Right lung (tissue), 10 donors: ENCODE measurements at places on chromosomes 3 and 15.

GRCh38 chr3:172315401-172316091 is 132.7 kb downstream of the GHSR start:
- no peak for DNase-seq

DNA sequence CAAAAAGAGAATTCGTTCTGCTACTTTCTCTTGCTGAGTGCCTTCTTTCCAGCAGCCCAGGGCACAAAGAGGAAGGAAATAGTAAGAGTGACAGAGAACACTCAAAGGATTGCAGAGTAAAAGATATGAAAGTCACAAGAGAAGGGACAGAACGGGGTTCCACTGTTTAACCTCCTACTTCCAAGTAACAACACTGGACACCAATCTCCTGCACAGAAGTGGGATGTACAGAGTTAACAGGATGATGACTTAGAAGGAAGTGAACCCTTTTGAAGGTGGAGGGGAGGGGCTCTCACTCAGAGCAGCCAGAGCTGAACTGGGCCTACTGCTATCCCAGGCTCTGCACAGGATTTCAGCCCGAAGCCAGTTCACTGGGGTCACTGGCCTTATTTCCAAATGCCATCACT is 130.1 kb upstream of the PRICKLE2 start:
- DNase-seq: no peak

DNA sequence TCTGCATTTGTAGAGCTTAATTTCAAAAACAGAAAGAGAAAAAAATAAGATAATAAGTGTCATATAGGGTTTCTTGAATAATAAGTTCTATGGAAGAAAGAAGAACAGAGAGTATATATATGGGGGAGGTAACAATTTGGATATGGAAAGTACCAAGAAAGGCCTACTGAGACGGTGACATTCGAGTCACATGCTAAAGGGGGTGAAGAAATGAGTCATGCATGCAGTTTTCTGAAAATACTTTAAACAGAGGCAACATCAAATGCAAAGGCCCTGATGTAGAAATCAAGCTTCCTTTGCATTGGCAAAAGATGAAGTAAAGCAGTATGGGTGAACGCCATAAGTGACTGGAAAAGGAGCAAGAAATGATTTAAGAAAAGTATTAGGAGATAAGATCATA is 371.6 kb upstream of the ZNF385D start:
- DNase-seq: no peak

- DNase-seq: no peak
These were observed 29.7 kb downstream of the OR4F15 start for GRCh38 chr15:101841656-101842055.

DNA sequence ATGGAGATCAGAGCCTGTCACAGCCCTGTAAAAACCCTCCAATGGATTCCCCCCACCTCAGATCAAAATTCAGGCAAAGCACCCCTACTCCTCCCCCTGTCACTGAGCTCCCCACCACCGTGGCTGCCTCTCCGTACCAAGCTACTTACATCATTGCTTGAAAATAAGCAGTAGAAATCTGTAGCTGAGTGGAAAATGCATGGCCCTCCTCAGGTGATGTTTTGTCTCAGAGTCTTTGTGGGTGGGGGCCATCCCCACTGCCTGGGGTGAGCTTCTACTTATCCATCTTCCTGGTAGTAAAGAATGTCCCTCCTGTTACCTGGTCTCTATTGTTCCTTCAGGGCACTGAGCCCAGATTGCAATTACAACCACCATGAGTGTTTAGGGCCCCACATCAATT is 34.5 kb downstream of the SLCO2A1 start:
- DNase-seq: no peak

- no peak for DNase-seq
These were observed 40.6 kb downstream of the ADIPOQ start for GRCh38 chr3:186882881-186883685.

- peak; percentile 84 for DNase-seq
These were observed at the start of gene PLCD1 for GRCh38 chr3:38029400-38030125. PLCD1 (minus strand) TSS chr3:38029642; CDS start chr3:38029539, 103 bp downstream.

- no peak for DNase-seq
These were observed 8.5 kb downstream of the MINDY2 start for GRCh38 chr15:58779554-58779953.

DNA sequence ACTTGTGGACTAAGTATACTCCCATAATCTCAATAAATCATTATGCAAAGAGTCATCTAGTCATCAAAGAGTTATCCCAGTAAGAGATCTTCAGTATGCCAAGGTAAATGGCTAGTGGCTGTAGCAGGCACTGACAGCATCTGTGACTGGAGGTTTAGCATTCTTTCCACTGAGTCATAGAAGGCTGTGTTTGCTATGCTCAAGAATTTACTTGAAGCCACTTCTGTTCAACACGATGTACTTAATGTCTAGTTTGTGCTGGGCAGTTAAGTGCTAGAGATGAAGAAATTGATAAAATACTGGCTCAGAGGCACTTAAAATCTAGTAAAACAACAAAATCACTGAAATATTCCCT is 13.0 kb downstream of the ZBED2 start:
- DNase-seq: peak; percentile 10

DNA sequence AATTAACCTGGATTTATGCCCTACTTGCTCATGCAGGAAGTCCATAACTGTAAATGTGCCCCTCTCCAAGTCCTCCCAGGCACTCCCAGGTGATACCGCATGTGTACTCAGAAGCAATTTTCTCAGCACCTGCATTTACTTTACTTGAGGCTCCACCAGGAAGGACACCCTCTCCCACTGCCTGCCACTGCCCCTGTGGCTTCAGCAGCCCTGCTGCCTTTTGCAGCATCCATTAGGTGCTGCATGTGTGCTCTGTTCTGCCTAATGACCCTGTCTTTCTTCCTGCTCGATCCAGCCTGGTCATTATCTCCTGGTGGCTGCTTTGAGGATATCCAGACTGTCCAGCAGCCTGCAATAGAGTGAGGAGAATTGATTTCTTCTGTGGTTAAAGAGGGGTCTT is 107.6 kb upstream of the SEMA6D start:
- DNase-seq: no peak

- DNase-seq: no peak
These were observed 608.3 kb downstream of the RBMS3 start for GRCh38 chr3:29889215-29889614.

DNA sequence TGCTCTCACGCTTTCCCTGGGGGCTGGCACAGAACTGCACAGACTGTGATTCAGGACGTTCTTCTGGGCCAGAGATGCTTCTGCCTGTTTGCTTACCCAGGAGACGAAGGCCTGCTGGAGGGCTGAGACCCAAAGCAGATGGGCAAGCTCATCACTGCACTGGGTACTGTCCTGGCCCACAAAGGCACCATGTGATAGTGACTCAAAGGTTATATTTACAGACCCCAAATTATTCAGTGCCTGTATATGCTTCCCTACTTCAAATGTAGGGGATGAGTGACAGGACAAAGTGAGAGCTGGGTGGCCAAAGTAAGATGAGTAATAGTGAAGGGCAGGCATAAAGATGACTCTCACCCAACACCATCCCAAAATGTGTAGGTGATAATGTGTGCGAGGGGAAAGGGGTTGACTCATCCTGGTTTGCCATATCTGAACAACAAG is 127.4 kb downstream of the WDR76 start:
- no peak for DNase-seq

GRCh38 chr3:50266836-50267235 is 2.1 kb upstream of the SEMA3B start:
- no peak for DNase-seq

- DNase-seq: no peak
These were observed 342.2 kb downstream of the EPHB1 start for GRCh38 chr3:135137296-135137695.

- DNase-seq: no peak
These were observed 34.5 kb downstream of the ICE2 start for GRCh38 chr15:60444289-60444912.

GRCh38 chr3:41674449-41674848 is 287.5 kb downstream of the ULK4 start:
- DNase-seq: no peak

GRCh38 chr3:31043184-31043819 is 148.8 kb upstream of the GADL1 start:
- DNase-seq: no peak

- DNase-seq: no peak
These were observed 140.1 kb upstream of the UBE2E2 start for GRCh38 chr3:23062982-23063381.

GRCh38 chr15:93709708-93710107 is 521.7 kb upstream of the MCTP2 start:
- no peak for DNase-seq

- no peak for DNase-seq
These were observed 232.4 kb downstream of the RBMS3 start for GRCh38 chr3:29513236-29513635.

GRCh38 chr15:70748281-70748747 is 15.0 kb downstream of the UACA start:
- DNase-seq: no peak

DNA sequence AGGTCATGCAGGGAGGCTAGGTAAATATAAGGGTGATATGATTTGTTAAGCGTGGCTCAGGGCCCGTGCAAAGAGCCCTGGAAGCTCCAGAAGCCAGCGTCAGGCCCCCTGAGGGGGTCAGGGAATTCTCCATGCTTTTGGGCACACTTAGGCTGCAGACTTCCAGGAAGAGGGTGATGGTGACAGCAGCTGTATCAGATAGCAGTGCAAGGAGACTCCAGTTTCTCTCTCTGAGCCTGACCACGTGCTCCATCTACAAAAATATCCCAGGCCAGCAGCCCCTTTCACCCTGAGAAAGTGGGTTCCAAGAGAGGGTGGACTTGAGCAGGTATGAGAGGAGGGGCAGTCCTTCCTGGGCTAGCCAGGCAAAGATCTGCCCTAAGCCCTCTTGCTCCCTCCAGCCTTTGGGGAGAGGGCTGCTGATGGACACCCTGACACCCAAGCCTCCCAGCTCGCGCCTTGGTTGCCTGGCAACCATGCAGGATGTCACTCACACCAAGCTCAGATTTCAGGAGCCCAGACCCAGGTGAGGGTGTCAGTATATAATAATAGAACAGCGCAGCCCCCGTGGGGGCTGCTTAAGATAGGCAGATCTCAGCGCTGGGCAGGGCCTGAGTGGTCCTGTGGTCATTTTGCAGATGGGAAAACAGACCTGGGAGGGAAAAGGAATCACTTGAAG is 35.8 kb downstream of the ATP2B2 start:
- DNase-seq: no peak

GRCh38 chr3:52463416-52463815 is 8.0 kb downstream of the NISCH start:
- no peak for DNase-seq

DNA sequence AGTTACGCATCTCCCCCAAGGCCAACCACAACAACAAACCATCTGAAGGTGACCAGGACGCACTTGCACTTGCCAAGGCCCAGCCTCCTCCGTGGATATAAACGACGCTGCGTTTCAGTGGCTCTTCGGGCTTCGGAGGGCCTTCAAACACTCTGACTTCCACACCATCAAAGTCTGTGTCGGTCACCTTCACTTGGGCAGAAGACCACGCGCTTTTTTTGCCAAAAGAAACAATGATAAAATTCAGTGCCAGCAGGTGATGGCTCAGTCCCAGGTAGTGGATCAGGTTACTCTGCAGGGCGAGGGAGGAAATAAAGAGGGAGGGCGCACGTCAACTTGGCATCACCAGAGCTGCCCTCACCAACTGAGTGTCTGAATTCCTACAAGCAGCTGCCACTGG is 63.0 kb downstream of the NCEH1 start:
- no peak for DNase-seq

GRCh38 chr3:119647171-119647570 is 13.2 kb downstream of the POPDC2 start:
- no peak for DNase-seq

DNA sequence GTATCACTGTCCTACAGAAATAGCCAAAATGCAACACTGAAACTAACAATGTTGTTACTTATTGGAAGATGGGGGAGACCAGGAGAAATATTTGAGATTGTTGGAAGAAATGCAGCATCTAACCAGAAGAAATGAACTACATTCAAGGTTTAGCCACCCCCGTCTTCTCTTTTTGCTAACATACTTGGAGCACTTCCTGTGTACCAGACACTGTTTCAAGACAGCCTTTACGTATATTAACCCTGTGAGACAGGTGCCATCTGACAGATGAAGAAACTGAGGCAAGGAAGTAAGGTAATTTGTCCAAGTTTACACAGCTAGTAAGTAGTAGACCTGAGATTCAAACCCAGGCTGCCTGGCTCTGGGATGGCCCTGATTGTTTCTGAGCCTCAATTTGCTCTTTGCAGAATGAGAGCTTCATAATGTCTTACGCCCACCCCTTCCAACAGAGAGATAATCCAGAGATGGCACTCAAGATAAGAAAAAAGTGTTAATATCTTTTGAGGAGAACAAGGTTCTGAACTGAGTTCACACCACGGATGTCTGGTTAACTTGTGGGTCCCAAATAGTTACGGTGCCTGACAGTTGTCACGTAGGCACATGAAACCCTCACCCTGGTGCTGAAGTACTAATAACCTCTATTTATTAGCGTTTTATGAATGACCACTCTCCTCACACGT is 26.1 kb downstream of the RASGRP1 start:
- no peak for DNase-seq

GRCh38 chr3:107910713-107911259 is 180.0 kb downstream of the CD47 start:
- no peak for DNase-seq

DNA sequence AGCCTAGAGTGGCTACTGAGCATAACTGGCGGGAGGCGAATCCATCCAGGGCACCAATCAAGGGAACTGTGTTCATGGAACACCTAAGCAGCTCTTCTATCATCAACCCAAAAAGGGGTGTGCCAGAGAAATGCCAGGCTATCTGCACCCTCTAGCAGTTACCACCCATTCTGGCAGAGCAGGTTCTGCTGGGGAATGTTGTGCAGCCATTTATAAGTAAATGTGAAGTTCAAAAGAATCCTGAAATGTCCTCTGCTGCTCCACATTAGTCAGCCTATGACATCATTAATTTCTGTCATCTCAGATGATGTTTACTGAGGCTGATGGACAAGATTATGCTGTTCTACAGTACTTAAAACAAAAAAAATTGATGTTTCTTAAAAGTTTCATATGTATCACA is 7.7 kb downstream of the SKIC8 start:
- no peak for DNase-seq
